HCT116 (cell line): ENCODE measurements at places on chromosomes 11 and 22. TPM values are rescaled to one million over a fixed set of nuclear protein-coding genes. Genes with fewer than 3 reads are reported as not detected.

TUB gene
- total RNA-seq: 0.02 TPM

CD3E gene
- 0.79 TPM for total RNA-seq

RASL10A gene
- 0.96 TPM for total RNA-seq

SCGB1C1 gene
- total RNA-seq: not detected

DNA sequence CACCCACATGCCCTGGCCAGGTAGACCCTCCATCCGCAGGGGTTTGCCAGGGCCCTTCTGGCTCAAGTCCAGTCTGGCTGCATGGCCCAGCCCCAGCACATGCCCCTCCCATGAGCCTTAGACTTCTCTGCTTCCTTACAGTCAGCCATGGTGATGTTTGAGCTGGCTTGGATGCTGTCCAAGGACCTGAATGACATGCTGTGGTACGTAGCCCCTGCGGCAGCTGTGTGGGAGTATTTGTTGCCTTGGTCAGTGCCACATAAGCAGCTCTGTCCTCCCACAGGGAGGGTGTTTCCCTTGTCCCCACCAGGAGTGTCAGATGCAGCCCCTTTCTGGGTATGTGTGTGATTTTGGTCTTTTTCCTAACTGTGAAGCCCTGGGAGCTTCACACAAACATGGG is 17.5 kb downstream of the CDC45 start:
- DNase-seq: no peak

DNA sequence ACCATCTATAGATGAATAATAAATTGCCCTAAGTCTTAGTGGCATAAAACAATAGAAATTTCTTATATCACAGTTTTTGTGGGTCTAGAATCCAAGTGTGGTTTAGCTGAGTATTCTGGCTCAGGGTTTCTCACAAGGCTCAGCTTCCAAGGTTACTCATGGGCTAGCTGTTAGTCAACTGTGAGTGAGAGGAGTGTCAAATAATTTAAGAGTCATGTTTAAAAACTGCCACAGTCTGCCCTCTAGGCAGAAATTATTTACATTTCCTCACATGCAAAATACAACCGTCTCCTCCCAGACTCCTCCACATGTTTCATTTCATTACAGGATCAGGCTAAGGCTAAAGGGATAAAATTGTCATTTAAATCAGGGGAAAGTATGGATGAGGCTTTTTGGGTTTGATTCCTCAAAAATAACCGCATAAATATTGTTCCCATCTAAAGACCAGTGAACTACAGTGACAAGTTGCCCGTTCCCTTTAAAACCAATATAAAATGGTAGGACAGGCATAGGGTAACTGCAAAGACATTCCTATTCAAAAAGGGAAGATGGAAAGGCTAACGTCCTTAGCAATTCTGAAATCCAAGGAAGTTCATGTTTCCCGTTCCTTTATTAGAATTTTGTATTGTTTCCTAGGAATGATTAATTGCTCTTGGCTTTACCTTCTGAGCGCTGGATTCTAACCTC is 324.3 kb downstream of the DYNC2H1 start:
- DNase-seq: no peak

- no peak for DNase-seq
These were observed 88.5 kb downstream of the WNT7B start for GRCh38 chr22:45888221-45889092.

- DNase-seq: no peak
These were observed 20.3 kb upstream of the PHF21A start for GRCh38 chr11:46141597-46141996.

- no peak for DNase-seq
These were observed 320.4 kb downstream of the KIRREL3 start for GRCh38 chr11:126680131-126680530.

- DNase-seq: no peak
These were observed 2.8 kb upstream of the SIPA1 start for GRCh38 chr11:65634905-65635731.

DNA sequence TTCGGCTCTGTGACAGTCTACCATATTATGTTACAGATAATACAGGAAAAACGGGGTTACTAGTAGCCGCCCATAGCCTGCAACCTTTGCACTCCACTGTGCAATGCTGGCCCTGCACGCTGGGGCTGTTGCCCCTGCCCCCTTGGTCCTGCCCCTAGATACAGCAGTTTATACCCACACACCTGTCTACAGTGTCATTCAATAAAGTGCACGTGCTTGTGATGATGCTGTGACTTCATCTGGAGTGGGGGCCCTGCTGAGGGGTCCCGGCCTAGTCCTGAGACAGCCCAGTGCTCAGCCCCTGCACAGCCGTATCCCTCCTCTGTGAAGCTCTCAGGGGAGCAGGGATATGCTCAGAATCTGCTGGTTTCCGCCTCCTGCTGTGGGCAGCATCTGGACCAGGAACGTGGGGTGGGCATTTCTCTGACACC is 1.2 kb downstream of the IFITM1 start:
- no peak for DNase-seq

GRCh38 chr11:101180481-101180880 is 50.9 kb upstream of the PGR start:
- no peak for DNase-seq

DNA sequence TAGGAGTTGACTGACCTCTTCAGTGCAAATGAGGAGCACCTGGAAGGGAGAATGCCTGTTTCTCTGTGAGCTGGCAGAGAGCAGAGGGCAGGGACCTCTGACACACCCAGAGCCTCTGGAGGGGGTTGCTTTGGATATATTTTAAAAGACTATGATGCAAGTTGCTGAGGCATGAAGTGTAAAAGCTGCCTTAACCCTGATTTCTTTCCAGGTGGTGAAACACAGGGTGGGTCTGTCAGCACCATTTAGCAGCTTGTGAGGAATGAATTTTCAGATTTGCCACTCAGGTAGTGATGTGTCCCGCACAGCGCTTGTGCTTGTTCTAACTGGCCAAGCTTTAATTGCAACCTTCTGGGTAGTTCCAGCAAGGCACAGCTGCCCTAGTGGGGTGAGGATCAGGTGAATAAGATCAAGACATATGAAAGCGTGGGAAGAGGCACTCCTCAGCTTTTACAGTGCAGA is 90.2 kb downstream of the SWAP70 start:
- no peak for DNase-seq

GRCh38 chr11:110565357-110566336 is 135.9 kb downstream of the FDX1 start:
- DNase-seq: peak; percentile 16

GRCh38 chr11:6825231-6825744 is 20.2 kb upstream of the OR10A5 start:
- DNase-seq: no peak

DNA sequence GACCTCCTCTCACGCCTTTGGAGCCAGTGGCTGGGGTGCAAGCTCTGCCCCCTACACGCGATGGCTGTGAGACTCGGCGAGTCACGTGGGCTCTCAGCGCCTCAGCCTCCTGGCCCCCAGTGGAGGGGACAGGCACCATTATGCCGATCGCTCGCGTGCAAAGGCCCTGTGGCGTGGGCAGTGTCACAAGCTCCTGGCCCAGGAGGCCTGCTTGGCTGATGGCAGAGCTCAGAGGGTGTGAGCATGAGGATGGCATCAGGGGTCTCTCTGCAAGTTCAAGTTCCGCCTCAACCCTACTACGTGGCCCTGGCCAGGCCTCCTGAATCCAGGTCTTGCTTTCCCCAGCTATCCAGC is 90.8 kb upstream of the KCNQ1OT1 start:
- no peak for DNase-seq

GRCh38 chr11:14254533-14255237 is 104.3 kb downstream of the RRAS2 start:
- DNase-seq: no peak

GRCh38 chr22:36743011-36743410 is 32.9 kb downstream of the IFT27 start:
- no peak for DNase-seq

DNA sequence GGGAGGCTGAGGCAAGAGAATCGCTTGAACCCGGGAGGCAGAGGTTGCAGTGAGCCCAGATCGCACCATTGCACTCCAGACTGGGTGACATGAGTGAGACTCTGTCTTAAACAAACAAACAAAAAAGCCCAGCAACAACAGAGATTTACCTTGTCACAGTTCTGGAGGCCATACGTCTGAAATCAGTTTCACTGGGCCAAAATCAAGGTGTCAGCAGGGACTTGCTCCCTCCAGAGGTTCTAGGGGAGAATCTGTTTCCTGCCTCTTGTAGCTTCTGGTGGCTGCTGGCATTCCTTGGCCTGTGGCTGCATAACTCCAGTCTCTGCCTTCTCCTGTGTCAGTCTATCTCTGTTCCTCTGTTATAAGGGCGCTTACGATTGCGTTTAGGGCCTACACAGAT is 1.5 kb downstream of the DDX10 start:
- no peak for DNase-seq

DNA sequence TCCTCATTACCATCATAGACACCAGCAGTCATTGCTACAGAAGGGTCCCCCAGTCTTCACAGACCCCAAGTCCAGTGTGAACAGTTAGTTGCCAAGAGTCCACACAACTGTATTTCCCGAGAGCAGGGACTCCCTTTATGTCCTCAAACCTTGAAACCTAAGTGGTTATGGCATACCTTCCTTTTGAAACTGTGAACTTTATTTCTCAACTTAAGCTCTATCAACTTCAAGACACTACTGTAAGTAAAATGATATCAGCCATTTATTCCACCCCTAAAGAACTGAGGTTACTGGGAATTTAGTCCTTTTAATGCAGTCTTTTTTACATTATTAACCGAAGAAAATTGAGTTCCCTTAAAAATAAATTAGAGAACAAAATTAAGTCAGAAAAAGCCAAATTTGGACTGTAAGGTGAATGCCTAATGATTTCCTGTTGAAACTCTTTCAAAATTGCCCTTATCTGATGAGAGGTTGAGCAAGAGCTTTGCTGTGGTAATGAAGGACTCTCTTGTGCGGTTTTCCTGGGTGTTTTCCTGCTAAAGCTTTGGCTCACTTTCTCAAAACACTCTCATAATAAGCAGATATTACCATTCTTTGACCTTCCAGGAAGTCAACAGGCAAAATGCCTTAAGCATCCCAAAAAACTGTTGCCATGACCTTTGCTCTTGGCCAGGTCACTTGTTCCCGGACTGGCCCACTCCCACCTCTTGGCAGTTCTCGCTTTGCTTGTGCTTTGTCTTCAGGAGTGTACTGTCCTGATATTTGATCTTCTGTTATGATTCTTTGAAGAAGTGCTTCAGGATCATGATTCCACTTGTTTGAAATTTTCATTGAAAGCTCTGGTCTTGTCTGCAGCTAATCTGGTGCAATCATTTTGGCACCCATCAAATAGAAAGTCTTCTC is 765.4 kb upstream of the ANO3 start:
- DNase-seq: no peak

GRCh38 chr22:36123673-36124630 is 36.6 kb downstream of the APOL3 start:
- DNase-seq: peak; percentile 83

- no peak for DNase-seq
These were observed 8.9 kb downstream of the KCTD21 start for GRCh38 chr11:78179459-78180071.

DNA sequence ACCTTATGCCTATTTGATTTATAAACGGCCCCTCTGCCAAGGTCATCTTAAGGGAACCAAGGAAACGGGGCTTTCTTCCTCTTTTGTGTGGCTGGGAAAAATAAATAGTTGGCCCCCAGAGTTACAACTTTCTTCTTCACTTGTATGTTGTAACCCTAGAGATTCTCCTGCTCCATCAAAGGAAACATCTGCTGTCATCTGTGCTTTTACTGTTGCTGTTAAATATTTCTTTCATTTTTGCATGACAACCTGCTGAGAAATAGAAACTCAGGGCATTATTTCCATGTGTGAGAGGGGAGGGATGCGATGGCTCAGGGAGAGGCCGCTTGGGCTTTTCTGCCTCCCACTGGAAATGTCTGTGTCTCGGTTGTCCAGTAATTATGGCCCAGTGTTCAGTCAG is 21.8 kb upstream of the CDC42EP2 start:
- no peak for DNase-seq

- no peak for DNase-seq
These were observed 62.5 kb upstream of the SORL1 start for GRCh38 chr11:121389651-121390050.

DNA sequence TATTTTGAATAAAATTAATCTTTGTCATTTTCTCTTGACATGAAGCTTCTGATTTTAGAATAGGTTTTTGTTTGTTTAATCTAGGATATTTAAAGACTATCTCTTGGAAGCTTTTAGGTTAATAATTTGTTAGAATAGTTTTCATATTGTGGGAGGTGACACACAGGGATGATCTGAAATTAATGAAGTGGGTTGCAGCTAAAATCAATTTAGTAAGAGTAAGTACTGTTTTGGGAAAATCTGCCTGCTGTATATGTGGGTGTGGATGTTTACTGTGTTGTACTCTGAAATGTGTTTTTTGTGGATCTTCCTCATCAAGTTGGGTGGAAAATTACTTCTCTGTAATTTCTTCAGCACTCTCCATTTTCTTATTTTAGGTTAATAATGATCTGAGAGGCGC is 67.3 kb downstream of the BID start:
- DNase-seq: no peak

GRCh38 chr11:8301622-8302021 is 37.9 kb upstream of the LMO1 start:
- DNase-seq: no peak
